Panc1 (cell line): ENCODE measurements at places on chromosomes 3 and 15. TPM values are rescaled to one million over a fixed set of nuclear protein-coding genes. Genes with fewer than 3 reads are reported as not detected.

The CLEC3B gene
- not detected for total RNA-seq

The MUC13 gene
- 0.13 TPM for total RNA-seq

The RRP9 gene
- total RNA-seq: 54.5 TPM

The MYH15 gene
- 1.2 TPM for total RNA-seq

The ARL14 gene
- 2.5 TPM for total RNA-seq

The NEK10 gene
- total RNA-seq: 5.7 TPM

The HLTF gene
- 106 TPM for total RNA-seq

The FOXB1 gene
- 0.64 TPM for total RNA-seq

The FGF7 gene
- not detected for total RNA-seq

The TPRG1 gene
- total RNA-seq: not detected

The CTXN2 gene
- 0.05 TPM for total RNA-seq

The ISG20 gene
- total RNA-seq: 14.9 TPM

The GHRL gene
- total RNA-seq: not detected

The FBXO40 gene
- not detected for total RNA-seq

The PRSS50 gene
- 0.13 TPM for total RNA-seq

The TFDP2 gene
- 66.3 TPM for total RNA-seq

The CHRM5 gene
- not detected for total RNA-seq

The CCDC13 gene
- total RNA-seq: 0.82 TPM

The SCAMP2 gene
- 121 TPM for total RNA-seq

The HIGD2B gene
- total RNA-seq: 0.21 TPM

The PPP1R14D gene
- 0.64 TPM for total RNA-seq

The SPSB4 gene
- 0.05 TPM for total RNA-seq

The CMTM8 gene
- 9.8 TPM for total RNA-seq

The HTR3E gene
- total RNA-seq: not detected

The CD200R1 gene
- 0.05 TPM for total RNA-seq

The IL17RC gene
- 23.6 TPM for total RNA-seq

The CEP63 gene
- total RNA-seq: 30.5 TPM

The ARPC4 gene
- total RNA-seq: 117 TPM

The TFG gene
- 159 TPM for total RNA-seq

The SH3GL3 gene
- not detected for total RNA-seq

The LRRC31 gene
- total RNA-seq: not detected

The PIF1 gene
- 38.6 TPM for total RNA-seq

The CCR1 gene
- not detected for total RNA-seq

The MYO5C gene
- total RNA-seq: 28.2 TPM

The OXTR gene
- 2.7 TPM for total RNA-seq

The CX3CR1 gene
- total RNA-seq: not detected

The IL16 gene
- total RNA-seq: 1.0 TPM

The FANCD2OS gene
- not detected for total RNA-seq

The RABL3 gene
- total RNA-seq: 15.8 TPM

The VILL gene
- total RNA-seq: 5.7 TPM

The DLL4 gene
- total RNA-seq: 0.31 TPM

The GNB4 gene
- 26.7 TPM for total RNA-seq

The NEO1 gene
- total RNA-seq: 7.5 TPM

The DISP2 gene
- 10.0 TPM for total RNA-seq

The IGSF10 gene
- 0.10 TPM for total RNA-seq

The ACSBG1 gene
- 0.31 TPM for total RNA-seq

The CLDN18 gene
- 0.08 TPM for total RNA-seq

The PIK3CB gene
- total RNA-seq: 73.9 TPM

The FAN1 gene
- total RNA-seq: 16.4 TPM

The GOLGA8H gene
- total RNA-seq: 1.5 TPM

The SLC22A13 gene
- total RNA-seq: 0.33 TPM
